ENCODE measurements at places on chromosomes 4 and X.

DNA sequence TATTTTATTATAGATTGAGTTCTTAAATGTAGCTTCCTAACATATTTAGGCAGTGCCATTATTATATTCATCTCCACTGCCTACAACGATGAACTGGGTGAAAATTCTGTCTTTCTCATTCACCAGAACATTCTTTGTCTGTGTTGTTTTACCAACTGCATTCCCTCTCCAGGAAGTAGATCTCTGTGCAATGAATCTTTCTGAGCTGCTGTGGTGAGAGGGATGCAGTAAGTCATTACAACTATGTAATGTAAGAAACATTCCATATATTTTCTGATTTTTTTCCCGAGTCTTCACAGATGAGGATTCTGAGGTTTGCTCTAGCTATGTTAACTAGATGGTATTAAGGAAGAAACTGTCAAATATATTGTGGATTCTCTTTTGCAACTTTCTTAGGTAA lies 811.9 kb upstream of the PCDH7 start:
- H3K4me1 ChIP-seq = no peaks in the 10 kb centered on the region
- no peak overlapping the region for H3K4me3 ChIP-seq
- no peaks in the 10 kb centered on the region for H3K36me3 ChIP-seq

DNA sequence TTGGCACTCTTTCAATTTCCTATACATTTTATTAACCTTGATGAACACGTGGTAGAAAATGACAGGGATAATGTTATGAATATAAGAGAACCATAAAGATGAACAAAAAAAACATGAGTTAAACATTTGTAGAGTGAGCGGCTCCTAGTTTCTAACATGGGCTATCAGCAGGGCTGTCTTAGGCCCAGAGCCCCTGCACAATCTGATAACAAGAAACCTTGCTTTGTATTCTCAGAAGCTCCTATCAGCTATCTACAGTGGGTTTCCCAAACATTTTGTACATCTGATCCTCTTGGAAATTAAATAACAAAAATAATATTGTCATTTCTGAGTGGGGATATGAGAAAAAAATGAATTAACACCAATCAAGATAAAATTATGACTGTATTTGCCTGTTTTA lies 10.6 kb upstream of the RBPJ start:
- no peaks in the 10 kb centered on the region for H3K36me3 ChIP-seq
- H3K27ac ChIP-seq = no peak overlapping the region
- no peaks in the 10 kb centered on the region for H3K27me3 ChIP-seq
- DNase-seq = no peak

DNA sequence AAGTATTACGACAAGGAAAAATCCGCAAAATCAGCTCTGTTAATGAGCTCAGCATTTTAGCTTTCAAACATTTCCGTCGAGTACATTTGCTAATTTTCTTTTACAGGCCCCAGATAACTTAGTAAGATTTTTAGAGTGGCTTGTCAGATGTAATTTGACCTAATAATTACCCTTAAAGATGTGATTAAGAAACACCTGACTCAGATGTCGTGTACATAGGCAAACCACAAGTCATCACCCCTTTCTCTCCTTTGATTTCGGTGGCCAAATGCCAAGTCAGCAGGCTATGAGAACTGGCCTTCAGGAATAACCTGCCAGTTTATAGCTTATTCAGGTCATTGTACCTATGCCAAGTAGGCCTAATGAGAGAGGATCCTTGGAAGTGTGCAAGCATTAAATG lies 369.6 kb downstream of the PCDH7 start:
- peaks cover 44% of the 10 kb centered on the region for H3K27me3 ChIP-seq
- peak overlapping the region; percentile 64 for H3K27ac ChIP-seq
- H3K36me3 ChIP-seq = no peaks in the 10 kb centered on the region
- H3K4me3 ChIP-seq = no peak overlapping the region

GRCh38 chr4:25133132-25133531 lies 27.1 kb downstream of the SEPSECS start:
- DNase-seq = no peak
- no peaks in the 10 kb centered on the region for H3K27me3 ChIP-seq
- no peak overlapping the region for H3K27ac ChIP-seq
- no peak overlapping the region for H3K4me3 ChIP-seq
- H3K4me1 ChIP-seq = no peaks in the 10 kb centered on the region

- H3K4me1 ChIP-seq = peaks cover 50% of the 10 kb centered on the region
- no peaks in the 10 kb centered on the region for H3K36me3 ChIP-seq
- no peak overlapping the region for H3K4me3 ChIP-seq
- peak overlapping the region; percentile 55 for H3K27ac ChIP-seq
These were observed 119.1 kb downstream of the HPGD start for GRCh38 chr4:174403177-174403543.

DNA sequence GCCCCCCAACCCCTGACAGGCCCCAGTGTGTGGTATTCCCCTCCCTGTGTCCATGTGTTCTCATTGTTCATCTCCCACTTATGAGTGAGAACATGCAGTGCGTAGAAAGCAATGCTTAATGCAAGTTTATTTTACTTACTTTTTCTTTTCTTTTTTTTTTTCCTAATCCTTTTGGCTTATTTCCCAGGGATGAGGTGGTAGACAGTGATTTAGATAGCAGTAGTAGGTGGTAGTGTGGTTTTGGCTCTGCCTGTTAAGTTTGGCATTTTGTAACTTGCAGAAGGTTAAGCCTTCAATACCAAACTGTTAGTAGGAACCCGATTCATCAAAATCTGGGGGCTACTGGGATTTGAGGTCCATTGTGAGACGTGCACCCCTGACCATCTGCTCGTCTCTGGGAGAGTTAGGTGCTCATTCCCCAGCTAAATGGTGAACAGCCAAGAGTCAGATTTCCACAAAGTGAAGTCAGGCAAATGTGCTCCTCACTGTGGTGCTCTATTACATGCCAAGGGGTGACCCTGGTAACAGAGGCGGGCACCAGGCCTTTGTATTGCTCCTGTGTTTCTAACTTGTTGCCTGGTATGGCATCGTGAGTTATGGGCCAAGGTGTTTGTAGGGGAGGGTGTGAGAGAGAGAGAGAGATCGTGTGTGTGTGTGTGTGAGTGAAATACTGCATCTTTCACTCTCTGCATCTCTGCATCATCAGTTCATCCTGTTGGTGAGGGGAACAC lies 70.3 kb downstream of the PHOX2B start:
- H3K4me1 ChIP-seq = no peaks in the 10 kb centered on the region
- no peak for DNase-seq
- no peak overlapping the region for H3K27ac ChIP-seq
- H3K4me3 ChIP-seq = no peak overlapping the region

DNA sequence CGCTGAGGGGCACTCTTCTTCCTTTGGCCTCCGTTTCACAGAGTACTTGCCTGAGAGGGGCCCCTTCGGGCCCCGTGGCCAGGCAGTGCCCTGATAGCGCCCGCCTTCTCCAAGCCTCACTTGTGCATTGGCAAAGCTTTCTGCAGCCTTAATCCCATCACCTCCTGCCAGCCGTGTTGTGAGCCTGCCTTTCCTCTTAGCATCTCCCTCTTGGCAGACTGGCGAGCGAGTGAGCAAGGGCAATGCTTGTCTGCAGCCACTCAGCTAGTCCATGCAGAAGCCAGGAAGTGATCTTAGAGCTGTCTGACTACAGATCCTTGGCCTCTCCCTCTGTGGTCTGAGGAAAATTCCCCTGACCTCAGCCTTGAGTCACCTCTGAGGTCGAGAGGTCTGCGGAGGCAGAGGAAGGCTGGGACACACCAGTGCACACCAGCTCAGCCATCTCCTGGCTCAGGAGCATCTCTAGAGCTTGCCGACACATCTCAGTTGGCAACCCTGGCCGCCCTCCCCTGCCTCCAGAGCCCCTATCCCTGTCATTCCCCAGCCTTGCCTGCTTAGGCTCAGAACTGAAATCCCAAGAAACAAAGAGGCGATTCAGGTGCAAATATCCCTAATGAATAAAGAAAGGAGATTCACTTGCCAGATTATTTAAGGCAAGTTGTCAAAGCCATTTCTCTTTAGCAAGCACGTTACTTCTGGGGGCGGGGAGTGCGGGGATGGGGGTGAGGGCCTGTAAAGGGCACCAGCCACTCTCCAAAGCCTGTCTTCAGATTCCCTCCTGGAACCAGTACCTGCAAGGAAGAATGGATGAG lies 143.5 kb upstream of the MAMLD1 start:
- H3K27me3 ChIP-seq = peaks cover 44% of the 10 kb centered on the region
- no peak overlapping the region for H3K27ac ChIP-seq
- H3K4me1 ChIP-seq = no peaks in the 10 kb centered on the region
- no peak for DNase-seq
- H3K36me3 ChIP-seq = no peaks in the 10 kb centered on the region

DNA sequence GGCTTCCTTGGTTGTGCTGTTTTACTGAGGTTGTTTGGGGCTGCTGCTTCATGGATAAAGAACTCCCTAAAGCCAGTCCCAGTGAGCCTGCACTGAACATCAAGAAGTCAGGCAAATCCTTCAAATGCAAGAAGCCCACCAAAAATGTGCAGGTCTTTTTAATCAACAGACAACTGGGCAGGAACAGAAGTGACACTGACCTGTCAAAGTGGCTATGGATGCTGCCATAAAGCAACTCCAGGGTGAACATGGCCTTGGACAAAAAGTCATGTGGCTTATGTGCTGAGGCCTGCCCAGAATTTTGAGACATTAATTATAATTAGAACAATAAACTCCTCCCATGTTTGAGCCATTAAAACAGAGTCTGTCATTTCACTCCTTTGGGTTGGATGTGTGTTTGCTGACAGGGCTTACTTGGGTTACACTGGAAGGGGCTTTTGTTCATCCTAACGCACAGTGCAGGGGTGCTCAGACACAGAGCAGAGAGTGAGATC lies at the start of gene ETDC:
TSS of gene ETDC (plus strand) at position 51 of the 494 bp plus-strand sequence. CDS start at position 51, 0 bp downstream.
- H3K36me3 ChIP-seq = peaks cover 10% of the 10 kb centered on the region
- no peaks in the 10 kb centered on the region for H3K27me3 ChIP-seq
- H3K27ac ChIP-seq = no peak within 1 kb of the TSS
- DNase-seq = no peak
- no peaks in the 10 kb centered on the region for H3K4me1 ChIP-seq

- no peak overlapping the region for H3K27ac ChIP-seq
- no peak for DNase-seq
- H3K4me1 ChIP-seq = peaks cover 32% of the 10 kb centered on the region
- peaks cover 12% of the 10 kb centered on the region for H3K27me3 ChIP-seq
- no peak overlapping the region for H3K4me3 ChIP-seq
- H3K36me3 ChIP-seq = no peaks in the 10 kb centered on the region
These were observed 32.9 kb downstream of the RNF212 start for GRCh38 chr4:1080432-1080831.

DNA sequence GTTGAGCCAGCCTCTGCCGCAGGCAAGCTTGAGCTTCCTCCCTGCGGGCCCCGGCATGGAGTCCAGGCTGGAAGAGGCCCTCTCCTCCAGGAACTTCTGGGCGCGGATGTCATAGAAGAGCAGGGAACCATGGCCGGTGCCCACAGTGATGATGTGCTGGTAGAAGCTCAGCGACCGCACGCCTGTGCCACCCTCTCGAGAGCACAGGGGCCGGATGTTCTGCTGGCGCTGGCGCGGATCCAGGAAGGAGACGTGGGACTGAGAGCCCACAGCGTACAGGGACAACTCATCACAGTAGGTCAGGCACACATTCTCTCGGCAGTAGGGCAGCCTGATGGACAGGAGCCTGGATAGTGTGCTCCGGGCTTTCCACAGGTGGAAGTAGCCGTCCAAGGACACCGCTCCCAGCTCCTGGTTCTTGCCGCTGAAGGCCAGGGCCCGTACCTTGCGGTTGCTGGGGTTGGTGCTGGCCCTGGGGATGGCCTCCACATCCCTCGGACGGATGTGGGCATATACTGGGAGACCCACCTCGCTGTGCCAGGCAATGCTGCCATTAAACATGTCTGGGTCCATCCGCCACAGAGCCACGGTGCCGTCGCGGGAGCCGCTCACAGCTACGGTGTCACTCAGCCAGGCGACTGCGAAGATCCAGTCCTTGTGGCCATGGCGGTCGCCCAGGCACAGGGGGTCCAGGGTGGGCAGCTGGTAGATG lies 1.2 kb downstream of the DCAF12L2 start:
- DNase-seq = no peak
- no peak overlapping the region for H3K27ac ChIP-seq
- no peaks in the 10 kb centered on the region for H3K4me1 ChIP-seq
- no peaks in the 10 kb centered on the region for H3K36me3 ChIP-seq

GRCh38 chrX:153947009-153947769 lies 2.7 kb upstream of the RENBP start:
- H3K27me3 ChIP-seq = no peaks in the 10 kb centered on the region
- DNase-seq = peak; percentile 92
- H3K4me3 ChIP-seq = no peak overlapping the region
- peaks cover 24% of the 10 kb centered on the region for H3K36me3 ChIP-seq

GRCh38 chrX:49947781-49948180 lies 25.4 kb downstream of the CLCN5 start:
- H3K36me3 ChIP-seq = no peaks in the 10 kb centered on the region
- peaks cover 13% of the 10 kb centered on the region for H3K4me1 ChIP-seq
- H3K4me3 ChIP-seq = no peak overlapping the region
- DNase-seq = no peak
- H3K27me3 ChIP-seq = no peaks in the 10 kb centered on the region
- peak overlapping the region; percentile 6 for H3K27ac ChIP-seq

- H3K27me3 ChIP-seq = peaks cover 13% of the 10 kb centered on the region
- H3K27ac ChIP-seq = no peak overlapping the region
- H3K4me3 ChIP-seq = no peak overlapping the region
- no peaks in the 10 kb centered on the region for H3K36me3 ChIP-seq
- H3K4me1 ChIP-seq = no peaks in the 10 kb centered on the region
These were observed 67.8 kb upstream of the ATP6AP2 start for GRCh38 chrX:40513012-40513411.

DNA sequence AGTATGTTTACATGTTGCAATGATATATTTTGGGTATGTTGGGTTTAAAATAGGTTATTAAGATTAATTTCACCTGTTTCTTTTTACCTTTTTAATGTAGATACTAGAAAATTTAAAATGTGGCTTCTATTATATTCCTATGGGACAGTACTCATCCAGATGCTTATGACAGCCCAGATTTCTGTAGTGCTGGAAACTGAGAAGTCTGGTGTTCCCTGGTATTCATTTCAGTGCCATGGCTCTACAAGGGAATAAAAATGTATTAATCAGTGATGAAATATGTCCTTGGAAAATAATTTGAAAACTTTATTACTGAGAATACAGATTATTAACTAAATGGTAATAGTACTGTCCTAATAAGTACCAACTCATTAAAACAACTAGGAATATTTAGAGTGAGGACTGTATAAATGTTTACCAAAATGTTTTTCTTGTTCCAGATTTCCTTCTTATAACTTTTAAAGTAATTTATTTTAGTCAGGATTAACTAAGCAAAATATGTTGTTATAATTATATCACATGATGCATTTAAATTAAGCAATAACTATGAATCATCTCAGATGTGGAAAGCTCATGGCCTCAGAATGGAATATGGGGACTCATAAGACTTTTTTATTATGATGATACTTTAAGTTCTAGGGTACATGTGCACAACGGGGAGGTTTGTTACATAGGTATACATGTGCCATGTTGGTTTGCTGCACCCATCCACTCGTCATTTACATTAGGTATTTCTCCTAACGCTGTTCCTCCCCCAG lies 25.3 kb downstream of the ARHGAP24 start:
- no peaks in the 10 kb centered on the region for H3K36me3 ChIP-seq
- H3K27me3 ChIP-seq = no peaks in the 10 kb centered on the region
- DNase-seq = no peak
- H3K4me1 ChIP-seq = peaks cover 16% of the 10 kb centered on the region

- H3K4me1 ChIP-seq = no peaks in the 10 kb centered on the region
- H3K27ac ChIP-seq = no peak overlapping the region
- H3K36me3 ChIP-seq = no peaks in the 10 kb centered on the region
- H3K27me3 ChIP-seq = peaks cover under 1% of the 10 kb centered on the region
These were observed 443.6 kb upstream of the TENM3 start for GRCh38 chr4:181799561-181800069.
